ENCODE measurements at places on chromosomes 5 and 9. TPM values are rescaled to one million over a fixed set of nuclear protein-coding genes. Genes with fewer than 3 reads are reported as not detected.

The SH2D3C gene
- total RNA-seq: 0.06 TPM

The ADRB2 gene
- 1.1 TPM for total RNA-seq

The ORM2 gene
- not detected for total RNA-seq

The GABRA1 gene
- not detected for total RNA-seq

The WNT8A gene
- total RNA-seq: not detected

The SHLD3 gene
- total RNA-seq: 3.0 TPM

The CTXN3 gene
- total RNA-seq: not detected

The SHC3 gene
- total RNA-seq: 0.22 TPM

The UIMC1 gene
- 42.7 TPM for total RNA-seq

The GADD45G gene
- 0.52 TPM for total RNA-seq

The PCDHB5 gene
- total RNA-seq: 1.1 TPM

The PCDHA13 gene
- 0.07 TPM for total RNA-seq

The TMEM252 gene
- not detected for total RNA-seq

The IRGM gene
- total RNA-seq: not detected

All from A549 treated with dexamethasone at 1 μM for 4 hours (cell line).